Fibroblast of upper back skin (primary cell): ENCODE measurements at places on chromosomes 13 and 19.
A peak's percentile ranks its signal among the peaks of the same experiment; 100 is the strongest.

GRCh38 chr13:112851107-112852038, 117.6 kb upstream of the MCF2L start:
- no peak for DNase-seq

GRCh38 chr13:35016362-35017112, 74.5 kb downstream of the NBEA start:
- no peak for DNase-seq

- DNase-seq: peak; percentile 66
These were observed 6.5 kb downstream of the KCNN4 start for GRCh38 chr19:43774103-43774939.

DNA sequence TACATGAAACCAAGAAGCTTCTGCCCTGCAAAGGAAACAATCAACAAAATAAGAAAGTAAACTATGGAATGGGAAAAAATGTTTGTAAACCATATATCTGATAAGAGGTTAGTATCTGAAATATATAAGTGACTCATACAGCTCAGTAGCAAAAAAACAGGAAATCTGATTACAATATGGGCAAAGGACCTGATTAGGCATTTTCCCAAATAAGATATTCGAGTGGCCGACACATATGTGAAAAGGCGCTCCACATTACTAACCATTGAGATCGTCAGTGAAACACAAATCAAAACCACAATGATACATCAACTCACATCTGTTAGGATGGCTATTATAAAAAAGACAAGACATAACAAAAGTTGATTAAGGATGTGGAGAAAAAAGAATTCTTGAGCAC, 2818.6 kb upstream of the PCDH20 start:
- DNase-seq: peak; percentile 90

GRCh38 chr13:33758113-33758512, 59.8 kb upstream of the RFC3 start:
- DNase-seq: no peak

DNA sequence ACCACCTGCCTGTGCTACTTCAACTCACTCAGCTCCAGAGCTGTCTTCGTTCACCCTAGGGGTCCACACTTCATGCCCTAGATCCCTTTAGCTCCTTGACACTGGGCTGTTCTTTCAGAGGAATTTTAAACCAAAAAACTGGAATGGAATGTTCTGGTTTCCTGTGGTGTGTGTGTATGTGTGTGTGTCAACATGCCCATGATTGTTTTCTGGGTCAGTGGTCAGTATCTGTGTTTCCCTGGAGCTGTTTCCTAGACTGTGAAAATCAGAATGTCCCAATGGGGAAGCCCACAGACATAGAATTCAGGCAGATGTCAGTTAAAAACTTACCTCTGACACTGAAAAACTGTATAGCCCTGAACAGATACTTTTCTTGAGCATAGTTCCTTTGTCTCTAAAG, 1.3 kb downstream of the PMIS2 start:
- DNase-seq: no peak

GRCh38 chr19:19226204-19226603, 14.4 kb downstream of the NCAN start:
- DNase-seq: no peak

- no peak for DNase-seq
These were observed 27.1 kb downstream of the LNX2 start for GRCh38 chr13:27593267-27593666.

- DNase-seq: no peak
These were observed 15.5 kb upstream of the MYH14 start for GRCh38 chr19:50187937-50188336.

DNA sequence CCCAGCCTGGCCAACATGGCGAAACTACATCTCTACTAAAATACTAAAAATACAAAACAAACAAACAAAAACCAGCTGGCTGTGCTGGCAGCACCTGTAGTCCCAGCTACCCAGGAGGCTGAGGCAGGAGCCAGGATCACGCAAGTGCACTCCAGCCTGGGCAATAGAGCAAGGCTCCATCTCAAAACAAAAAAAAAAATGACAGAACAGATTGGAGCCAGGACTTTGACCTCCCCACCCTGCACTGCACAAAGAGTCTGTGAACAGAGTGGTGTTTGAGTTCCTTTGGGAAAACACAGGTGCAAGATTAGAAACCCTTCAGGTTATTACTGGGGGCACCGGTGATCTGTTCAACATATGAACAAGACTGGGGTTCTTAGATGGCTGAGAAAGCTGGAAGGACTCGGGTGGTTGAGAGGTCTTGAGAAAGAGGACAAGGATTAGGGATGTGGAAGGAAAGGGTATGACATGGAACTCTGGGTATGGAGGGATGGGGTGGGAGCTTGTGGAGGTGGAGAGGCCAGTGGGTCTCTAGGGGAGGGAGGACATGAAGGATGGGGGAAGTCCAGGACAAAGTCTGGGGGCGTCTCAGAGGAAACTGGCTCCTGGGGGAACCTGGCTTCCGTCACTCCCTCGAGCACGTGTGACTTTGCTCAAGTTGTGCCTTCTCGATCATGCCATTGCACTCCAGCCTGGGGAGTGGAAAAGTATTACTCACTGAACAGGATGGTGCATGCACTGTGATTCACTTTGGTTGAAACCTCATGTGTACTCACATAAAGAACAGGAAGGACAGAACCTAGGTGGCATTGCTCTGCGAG, 25.9 kb downstream of the RCN3 start:
- peak; percentile 42 for DNase-seq

DNA sequence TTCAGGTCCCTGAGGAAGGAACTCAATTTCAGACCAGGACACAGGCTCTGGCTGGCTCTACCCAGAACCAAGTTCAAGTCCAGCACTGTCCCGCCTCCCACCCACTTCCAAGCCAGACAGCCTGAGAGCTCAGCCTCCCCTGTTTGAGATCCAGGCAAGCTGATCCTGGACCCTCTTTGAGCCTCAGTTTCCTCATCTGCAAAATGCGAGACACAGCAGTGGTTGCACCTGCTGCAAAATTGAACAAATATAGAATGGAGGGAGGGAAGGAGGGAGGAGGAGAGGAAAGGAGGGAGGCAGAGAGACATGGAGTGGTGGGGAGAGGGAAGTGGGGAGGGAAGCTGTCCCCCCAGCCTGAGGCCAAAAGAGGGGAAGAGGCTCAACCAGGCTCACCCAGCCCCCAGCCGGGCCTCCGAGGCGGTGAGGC, 751 bp downstream of the TMEM221 start:
- no peak for DNase-seq

DNA sequence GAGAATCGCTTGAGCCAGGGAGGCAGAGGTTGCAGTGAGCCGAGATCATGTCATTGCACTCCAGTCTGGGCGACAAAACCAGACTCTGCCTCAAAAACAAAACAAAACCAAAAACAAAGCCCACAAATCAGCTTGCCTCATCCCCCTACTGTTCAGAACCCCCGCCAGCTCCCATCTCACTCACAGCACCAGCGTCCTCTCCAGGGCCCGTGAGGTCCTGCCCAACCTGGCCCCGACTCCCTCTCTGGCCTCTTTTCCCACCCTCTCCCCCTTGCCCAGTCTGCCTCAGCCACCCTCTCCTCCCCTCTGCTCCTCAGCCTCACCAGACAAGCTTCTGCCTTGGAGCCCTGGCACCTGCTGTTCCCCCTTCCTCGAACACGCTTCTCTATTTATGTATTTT, 3.8 kb downstream of the SLC8A2 start:
- DNase-seq: no peak

DNA sequence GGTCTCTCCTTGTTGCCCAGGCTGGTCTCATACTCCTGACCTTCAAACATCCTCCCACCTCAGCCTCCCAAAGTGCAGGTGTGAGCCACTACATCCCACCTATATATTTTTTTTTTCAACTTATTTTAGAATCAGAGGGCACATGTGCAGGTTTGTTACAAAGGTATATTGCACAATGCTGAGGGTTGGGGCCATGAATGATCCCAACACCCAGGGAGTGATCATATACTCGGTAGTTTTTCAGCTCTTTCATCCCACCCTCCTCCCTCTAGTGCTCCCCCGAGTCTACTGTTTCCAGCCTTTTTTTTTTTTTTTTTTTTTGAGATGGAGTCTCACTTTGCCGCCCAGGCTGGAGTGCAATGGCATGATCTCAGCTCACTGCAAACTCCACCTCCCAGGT, 38.4 kb upstream of the ADGRE1 start:
- DNase-seq: no peak

DNA sequence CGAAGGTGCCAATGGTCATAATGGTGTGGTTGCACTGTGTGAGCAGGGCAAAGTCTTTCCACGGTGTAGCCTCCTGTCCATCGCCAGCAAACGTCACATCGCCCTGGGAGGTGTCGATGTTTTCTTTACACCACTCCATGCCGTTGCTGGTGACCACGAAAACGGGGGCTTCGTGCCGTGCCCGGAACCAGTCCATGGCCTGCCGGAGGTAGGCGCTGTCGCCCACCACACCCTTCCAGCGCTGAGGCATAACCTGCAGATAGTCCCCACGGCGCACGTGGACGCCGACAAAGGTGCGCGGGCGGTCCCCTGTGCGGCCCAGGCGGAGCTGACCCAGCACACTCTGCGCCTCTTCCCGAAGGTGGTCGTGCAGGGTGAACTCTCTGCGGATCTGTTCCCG, 2.1 kb downstream of the FUT1 start:
- no peak for DNase-seq

DNA sequence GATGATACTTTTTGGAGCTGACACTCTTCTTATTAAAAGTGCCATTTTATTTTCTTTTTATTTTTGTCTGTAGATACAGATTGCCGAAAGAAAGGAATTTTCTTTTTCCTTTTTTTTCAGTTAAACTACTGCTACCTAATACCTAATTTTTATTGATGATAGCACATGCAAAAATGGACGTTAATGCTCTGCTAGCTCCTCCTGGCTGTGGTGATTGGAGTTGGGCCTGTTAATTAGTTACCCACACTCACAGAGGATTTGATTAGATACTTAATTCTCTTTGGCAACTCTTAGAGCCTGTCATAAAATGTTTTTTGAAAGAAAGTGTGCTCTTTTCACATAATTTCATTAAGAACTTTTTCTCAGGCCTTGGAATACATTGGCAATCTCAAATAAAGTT, 366.8 kb downstream of the DCT start:
- DNase-seq: no peak

DNA sequence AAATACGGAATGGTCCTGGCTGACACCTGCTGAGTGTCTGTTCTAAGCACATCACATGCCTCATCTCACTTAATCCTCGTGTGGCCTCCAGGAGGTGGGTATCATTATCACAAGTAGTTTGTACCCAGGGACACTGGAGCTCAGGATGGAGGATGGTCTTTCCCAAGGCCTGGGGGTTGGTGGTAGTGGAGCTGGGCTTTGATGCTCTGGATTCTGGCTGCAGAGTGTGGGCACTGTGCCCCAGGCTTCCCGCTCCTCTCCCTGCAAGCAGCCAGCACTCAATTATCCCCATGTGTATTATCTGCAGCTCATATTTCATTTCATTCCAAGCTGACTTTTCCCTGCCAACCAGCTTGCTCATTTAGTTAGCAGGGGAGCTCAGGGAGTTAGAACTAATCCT, 52.1 kb downstream of the SIAH3 start:
- no peak for DNase-seq

- no peak for DNase-seq
These were observed 1.4 kb downstream of the MATK start for GRCh38 chr19:3784607-3785450.

DNA sequence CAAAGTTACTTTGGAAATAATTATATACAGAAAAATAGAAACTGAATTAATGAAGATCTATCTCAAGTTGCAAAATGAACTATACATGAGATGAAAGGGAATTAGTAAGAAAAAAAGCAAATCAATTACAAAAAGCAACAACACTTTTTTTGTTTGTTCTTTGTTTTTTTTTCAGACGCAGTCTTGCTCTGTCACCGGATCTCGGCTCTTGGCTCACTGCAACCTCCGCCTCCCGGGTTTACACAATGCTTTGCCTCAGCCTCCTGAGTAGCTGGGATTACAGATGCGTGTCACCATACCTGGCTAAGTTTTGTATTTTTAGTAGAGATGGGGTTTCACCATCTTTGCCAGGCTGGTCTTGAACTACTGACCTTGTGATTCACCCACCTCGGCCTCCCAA, 2.2 kb downstream of the ZNF415 start:
- no peak for DNase-seq

DNA sequence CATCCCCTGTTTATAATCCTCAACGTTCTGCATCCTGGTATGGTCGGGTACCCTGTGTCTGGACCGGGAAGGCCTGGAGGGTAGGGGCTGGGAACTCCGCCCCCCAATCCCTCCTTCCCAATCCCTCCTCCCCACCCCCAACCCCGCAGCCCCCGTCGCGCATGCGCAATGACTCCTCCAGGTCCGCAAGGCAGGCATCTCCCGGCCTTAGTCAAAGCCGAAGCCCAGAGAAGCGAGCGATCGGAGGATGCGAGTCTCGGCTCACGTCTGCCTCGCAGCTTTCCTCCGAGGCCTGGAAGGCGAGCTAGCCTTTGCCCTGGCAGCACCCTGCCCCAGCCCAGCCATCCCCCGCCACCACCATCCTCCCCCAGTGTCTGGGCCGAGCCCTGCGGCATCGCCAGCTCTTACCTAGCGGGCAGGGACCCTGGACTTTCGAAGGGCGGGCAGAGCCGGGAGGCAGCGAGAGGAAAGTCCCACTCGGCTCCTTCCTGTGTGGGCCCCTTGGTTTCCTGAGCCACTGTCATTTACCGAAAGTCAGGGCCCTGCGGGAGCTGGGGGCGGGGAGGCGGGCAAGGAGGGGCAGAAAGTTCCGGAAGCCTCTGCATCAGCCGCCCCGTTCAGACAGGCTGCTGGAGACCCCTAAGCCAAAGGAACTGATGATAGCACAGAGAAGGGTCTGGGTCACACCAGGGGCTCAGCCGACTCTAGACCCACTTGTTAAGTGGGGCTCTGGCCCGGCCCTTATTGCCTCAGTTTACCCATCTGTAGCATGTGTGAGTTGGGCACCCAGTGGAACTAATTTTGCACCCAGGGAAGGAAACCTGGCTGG, at the start of gene JAK3:
Gene JAK3, minus strand, starts transcription at position 445 of the 829 bp plus-strand sequence. CDS start 3,565 bp downstream, outside the sequence.
- DNase-seq: peak; percentile 82

DNA sequence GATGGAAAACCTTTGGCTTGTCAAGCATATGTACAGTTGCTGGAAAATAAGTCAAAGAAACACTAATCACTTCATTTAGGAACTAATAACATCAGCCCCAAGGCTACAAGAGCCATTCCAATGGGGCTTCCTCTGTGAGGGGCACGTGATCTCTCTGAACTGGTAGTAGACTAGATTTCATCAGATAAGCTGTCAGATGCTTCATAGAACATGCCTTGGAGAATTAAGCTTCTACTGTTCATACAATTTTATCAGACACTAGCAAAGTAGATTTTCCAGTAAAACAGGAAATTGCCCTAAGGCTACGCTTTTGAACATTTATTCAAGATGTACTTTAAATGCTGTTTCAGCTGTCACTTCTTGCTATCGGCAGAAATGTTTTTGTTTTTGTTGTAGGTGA, 107.8 kb downstream of the EDNRB start:
- no peak for DNase-seq

DNA sequence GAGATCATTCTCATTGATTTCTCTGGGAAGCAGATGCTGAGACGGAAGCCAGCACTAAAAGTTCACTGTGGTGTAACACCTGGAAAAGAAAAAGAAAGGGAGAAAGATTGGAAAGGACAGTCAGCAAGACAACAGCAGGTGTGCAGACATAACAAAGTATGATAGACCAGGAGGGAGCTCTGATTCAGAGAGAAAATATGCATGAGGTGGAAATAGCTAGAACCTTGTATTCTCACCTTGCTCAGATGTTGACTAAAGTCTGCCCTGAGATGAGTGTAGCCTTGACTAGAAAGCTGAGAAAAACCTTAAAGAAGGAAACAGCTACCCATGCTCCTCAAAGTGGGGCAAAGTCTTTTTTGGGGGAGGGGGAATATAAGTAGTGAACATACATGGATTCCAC, 1711.8 kb downstream of the EFNB2 start:
- no peak for DNase-seq

GRCh38 chr13:46076827-46077226, 24.3 kb upstream of the ZC3H13 start:
- DNase-seq: no peak

- no peak for DNase-seq
These were observed 4.4 kb downstream of the AKT2 start for GRCh38 chr19:40280608-40281221.
